ENCODE measurements at places on chromosomes 3 and 15.
A peak's percentile ranks its signal among the peaks of the same experiment; 100 is the strongest.

- DNase-seq = no peak
These were observed 7.0 kb downstream of the PSTPIP1 start for GRCh38 chr15:77001966-77002365.

DNA sequence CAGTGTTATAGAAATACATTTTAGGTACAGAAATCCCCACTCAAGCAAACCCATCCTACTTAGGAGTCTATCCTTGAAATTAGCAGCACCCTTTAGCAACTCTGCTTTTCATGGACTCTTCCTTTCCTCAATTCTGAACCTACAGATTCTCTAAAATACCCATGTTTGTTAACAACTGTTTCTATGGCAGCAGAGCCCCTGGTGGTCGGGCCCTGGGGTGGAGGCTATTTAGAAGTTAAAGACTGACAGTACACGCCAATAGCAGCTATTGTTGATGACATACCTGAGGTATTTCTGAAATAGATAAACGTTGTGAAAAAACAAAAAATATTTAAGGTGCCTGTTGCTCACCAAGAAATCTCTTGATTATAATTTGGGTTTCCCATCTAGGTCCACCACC is 23.4 kb upstream of the NRG4 start:
- DNase-seq = no peak

GRCh38 chr3:184804801-184805200 is 7.2 kb upstream of the VPS8 start:
- no peak for DNase-seq

- peak; percentile 58 for DNase-seq
These were observed 3.9 kb downstream of the TSC22D2 start for GRCh38 chr3:150411976-150412375.

GRCh38 chr3:9081184-9081818 is 118.0 kb upstream of the RAD18 start:
- no peak for DNase-seq

- DNase-seq = no peak
These were observed 6.5 kb downstream of the NT5DC2 start for GRCh38 chr3:52527039-52527731.

DNA sequence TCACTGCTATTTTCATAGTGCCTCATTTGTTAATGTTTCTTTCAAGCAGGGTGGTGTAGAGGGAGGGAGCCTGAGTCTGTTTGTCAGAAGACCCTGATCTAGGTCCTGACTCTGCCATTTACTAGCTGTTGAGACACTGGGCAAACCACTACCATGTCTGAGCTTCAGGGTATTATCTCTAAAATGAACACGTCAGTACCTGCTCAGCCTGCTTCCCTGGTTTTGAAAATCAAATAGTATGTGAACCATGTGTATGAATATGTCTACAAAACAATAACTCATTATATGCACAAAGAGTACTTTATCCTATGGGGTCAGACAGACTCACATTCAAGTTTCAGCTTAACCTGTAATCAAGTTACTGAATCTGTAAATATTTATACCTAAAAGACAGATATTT is 25.1 kb downstream of the SYNPR start:
- no peak for DNase-seq

GRCh38 chr3:73623346-73623745 is 1.4 kb downstream of the PDZRN3 start:
- DNase-seq = peak; percentile 51

DNA sequence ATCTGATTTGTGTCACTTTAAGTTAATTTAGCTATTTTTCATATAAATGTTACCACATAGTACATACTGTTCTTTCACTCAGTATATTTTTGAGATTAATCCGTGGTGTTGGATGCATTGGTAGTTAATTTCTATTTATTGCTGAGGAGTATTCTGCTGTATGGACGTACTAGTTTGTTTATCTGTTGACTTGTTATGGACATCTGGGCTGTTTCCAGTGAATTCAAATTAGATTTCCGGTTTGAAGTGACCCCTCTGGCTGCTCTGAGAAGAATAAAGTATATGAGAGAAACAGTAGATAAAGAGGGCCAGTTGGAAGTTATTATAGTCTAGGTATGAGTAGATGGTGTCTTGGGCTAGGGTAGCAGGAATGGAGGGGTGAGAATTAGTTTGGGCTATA is 15.6 kb downstream of the KAT2B start:
- no peak for DNase-seq

GRCh38 chr15:99369196-99369595 is 117.9 kb downstream of the LRRC28 start:
- DNase-seq = no peak

DNA sequence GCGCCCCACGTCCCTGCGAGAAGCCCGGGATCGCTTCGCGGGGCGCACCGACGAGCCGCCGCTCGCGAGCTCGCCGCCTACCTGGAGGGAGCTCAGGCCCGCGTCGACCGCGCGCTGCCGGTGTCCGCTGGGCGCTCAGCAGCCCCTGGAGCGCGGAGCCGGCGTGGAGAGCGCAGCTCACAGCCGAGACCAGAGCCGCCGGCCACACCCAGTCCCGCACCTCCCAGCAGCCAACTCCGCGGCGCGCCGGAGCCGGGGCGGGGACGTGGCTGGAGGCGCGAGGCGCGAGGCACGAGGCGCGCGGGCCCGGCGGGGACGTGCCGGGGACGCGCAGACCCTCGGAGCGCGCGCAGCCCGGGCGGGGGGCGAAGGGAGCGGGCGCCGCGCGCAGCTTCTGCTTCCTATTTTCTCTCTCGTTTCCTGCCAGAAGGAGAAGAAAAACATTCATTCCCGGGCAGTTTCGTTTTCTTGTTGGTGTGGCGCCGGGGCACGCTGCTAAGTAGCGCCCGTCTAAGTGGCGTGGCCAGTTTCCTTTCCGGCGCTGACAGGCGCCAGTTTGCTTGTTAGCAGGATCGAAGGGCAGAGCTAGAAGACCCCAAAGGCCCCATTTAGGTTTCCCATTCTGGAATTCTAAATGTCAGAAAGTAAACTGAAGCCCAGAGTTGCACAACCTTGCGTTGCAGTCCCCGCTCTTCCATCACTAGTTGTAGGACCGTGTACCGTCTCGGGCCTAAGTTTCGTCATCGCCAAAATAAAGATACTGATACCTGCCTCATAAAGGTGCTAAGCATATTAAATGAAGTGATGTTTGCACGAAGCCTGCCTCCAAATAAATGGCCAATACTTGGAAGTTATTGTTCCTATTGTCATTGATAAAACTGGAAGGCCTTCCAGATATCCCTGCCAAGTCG is at the start of gene GNB4:
Gene GNB4, minus strand, starts transcription at position 206 of the 911 bp plus-strand sequence. CDS start 25,270 bp downstream, outside the sequence.
- peak; percentile 76 for DNase-seq

- peak; percentile 53 for DNase-seq
These were observed 53.2 kb downstream of the PGPEP1L start for GRCh38 chr15:98954411-98954810.
